ENCODE measurements at places on chromosomes 6 and 20.

DNA sequence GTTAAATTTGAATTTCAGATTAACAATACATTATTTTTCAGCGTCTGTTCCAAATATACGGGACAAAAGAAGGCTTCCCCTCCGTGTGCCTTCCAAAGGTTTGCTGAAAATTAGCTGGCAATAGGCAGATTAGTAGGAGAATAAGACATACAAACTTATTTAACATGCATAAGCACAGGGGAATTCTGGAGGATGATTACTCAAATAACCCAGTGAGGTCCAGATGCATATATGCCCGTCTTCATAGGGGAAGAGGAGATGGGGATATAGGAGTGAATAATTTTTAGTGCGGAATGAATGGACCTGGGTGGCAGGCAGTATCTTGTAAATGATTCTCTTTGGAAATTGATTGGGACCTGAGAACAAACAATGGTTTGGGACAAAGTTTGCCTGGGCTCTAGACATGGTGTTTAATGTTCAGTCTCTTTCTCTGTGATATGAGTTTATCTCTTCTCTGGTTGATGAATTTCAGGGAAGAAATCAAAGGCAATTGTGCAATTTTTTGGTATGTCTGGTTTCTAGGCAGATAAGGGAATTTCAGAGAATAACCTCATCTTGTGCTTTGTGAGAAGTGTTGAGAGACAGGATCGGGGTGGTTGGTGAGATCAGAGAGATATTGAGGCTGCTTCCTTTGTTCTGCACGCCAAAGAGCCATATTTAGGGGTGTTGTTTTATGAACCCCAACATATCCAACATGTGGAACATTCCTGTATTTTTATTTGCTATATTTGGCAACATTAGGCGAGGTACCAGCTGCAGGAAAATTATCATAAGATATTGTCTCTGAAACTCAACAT, 63.7 kb downstream of the MKKS start:
- DNase-seq: no peak

- DNase-seq: no peak
Measured at GRCh38 chr6:162219266-162219665, 508.3 kb downstream of the PRKN start.

DNA sequence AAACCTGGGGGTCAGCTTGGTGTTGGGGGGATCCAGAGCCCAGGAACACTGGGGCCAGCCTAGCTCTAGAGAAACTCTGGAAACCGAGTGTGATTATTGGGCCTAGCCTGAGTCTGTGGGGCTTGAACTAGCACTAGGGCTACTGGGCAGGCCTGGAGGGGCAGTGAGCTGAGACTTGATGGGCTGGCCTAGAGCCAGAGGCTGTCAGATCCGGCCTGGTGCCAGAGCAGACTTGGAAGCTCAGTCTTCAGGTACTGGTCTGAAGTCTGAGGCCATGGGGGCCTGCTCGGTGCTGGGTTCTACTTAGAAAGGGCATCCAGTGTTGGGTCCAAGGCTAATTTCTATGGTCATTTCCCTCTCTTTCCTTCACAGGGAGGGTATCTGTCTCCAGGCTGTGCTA, 2.7 kb downstream of the DEFB112 start:
- DNase-seq: no peak

GRCh38 chr6:85388531-85388930, 61.4 kb upstream of the NT5E start:
- DNase-seq: no peak

GRCh38 chr6:113597231-113597583, 259.9 kb upstream of the MARCKS start:
- no peak for DNase-seq

GRCh38 chr6:139721954-139722353, 347.5 kb upstream of the CITED2 start:
- no peak for DNase-seq

- no peak for DNase-seq
Measured at GRCh38 chr20:61973515-61974356, 91.9 kb downstream of the TAF4 start.

DNA sequence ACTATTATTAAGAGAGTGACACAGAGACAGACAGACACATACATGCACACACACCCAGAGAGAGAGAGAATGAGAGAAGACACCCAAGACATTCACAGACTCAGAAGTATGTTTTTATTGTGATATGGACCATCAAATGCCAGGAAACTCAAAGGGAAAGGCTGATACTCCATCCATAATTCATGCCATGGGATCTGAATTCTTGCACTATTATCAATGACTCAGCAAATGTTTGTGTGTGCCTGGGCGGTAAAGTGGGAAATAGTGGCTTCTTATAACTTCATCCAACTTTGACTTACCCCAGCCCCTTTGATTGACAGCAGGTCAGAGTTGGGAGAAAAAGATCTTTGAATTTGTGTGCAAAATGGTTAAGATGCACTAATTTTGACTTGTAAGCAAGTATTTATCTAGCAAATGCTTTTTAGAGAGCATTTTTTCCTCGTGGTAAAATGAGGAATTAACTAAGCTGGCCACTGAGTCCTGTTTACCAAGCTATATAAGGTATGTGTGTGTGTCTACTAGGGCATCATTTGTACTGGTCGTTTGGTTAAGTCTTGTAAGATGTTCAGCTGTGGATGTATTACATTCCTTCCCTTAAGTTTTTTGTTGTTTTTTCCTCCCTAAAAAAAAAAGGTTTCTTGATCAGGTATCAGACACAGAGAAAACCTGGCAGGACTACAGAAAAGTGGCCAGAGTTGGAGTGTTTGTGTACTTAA, 3.0 kb upstream of the CCN2 start:
- DNase-seq: no peak

DNA sequence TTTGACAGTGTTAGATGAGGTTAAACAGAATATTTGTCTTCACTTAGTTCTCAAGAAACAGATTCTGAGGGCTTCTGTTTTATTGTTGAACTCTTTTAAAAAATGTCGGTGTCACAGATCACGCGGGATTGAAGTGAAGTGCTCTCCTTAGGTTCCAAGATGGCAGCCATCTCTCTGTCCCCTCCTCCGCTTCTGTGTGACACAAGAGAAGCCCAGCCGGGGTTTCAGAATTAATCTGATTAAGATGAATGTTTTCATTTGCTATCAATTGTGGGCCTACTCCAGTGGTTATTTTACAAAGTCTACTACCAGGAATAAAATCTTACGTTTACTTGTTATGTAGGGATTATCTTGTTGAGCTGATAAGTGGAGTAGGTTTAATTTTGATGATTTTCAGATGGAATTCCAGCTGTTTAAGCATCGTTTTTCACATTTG, 10.9 kb downstream of the HIVEP1 start:
- no peak for DNase-seq

DNA sequence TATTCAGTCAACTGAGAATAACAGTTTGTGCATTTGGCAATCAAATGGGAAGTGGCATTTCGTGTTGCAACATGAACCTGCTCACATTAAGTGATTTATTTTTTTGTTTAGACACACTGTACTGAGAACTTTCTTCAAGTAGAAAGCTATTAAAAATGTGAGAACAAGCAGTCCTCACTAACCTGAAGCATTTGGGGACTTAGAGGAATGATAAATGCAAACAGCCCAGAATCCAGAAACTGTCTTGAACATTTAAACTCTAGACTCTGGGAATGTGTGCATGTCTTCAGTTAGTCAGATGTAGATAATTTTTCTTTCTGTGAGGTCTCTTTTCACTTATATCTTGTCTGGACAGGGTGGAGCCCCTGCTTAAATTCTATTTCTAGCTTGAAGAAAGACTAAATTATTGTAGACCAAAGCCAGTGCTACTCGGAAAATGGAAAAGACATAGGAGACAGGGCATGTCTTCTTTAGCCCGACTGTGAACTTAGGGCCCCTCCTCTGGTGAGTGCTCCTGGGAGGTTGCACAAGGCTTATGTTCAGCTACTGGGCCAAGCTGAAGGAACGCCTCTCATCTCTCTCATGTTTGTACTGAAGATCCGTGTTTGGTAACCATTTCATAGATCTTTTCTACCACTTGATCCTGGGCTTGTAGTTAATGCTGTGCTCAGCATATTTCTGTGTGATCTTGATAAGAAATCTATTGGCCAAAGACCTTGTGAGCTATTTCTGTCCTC, 70.1 kb downstream of the SLX4IP start:
- no peak for DNase-seq

- DNase-seq: peak; percentile 7
Measured at GRCh38 chr6:5174244-5174643, 86.5 kb downstream of the LYRM4 start.

DNA sequence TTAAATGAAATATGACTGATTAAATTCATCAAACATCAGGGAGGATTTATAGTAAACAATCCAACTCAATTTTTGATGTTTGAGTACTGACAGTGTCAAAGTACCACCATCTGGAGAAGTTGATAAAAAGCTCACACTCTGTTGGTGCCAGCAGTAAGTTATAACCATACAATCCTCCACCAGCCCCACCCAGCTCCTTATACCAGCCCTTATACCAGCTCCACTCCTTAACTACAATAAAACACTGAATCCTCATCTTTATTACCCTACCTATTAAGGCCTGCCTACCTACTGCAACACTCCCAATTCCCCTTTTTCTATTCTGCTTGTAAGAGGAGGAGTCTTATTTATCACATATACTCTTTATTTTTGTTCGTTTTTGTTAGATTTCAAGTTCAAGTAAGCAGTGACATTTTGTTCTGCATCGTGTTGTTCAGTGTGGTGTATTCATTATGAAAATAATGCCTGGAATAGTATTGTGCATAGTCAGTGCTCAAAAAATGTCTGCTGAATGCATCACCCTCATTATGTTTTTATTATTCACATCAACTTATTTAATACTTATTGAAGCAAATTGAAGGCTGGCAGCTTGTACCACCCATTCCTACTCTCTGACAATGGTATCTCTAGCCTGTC, 954.7 kb upstream of the ADGRB3 start:
- DNase-seq: no peak

GRCh38 chr6:151498327-151498726, 4.5 kb downstream of the CCDC170 start:
- no peak for DNase-seq

- DNase-seq: no peak
Measured at GRCh38 chr6:112701201-112701600, 354.1 kb downstream of the RFPL4B start.

GRCh38 chr6:36245572-36246061, 24.2 kb upstream of the PNPLA1 start:
- DNase-seq: no peak

DNA sequence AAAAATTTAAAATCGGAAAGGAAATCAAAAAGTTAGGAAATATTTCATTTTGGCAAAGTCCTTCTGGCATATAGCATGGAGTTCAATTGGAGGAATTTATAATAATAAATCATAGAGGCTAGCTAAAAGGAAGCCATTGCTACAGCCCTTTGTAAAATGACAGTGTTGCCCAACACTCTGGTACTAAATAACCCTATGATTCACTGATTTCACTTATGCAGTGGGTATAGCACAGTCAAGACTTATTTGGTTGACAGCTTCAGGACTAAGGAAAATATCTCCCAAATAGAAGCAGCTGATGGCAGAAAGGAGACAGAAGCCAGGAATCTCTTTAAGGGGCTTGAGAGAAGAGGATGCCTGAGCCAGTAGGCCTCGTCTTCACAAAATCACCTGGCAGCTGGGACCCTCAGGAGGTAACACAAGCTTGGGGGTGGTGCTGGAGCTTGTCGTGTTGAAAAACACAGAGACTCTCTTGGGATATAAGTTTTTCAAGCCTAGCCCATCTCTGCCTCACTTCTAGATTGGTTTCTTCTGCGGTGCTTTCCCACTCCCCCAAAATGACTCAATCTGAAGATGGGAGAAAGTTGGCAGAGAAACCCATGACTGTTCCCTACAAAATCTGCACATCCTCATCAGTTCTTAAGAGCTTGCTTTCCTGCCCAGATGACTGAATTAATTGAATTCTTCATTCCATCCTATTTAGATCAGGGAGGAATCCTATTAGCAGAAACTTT, 38.4 kb upstream of the EYA4 start:
- no peak for DNase-seq

- no peak for DNase-seq
Measured at GRCh38 chr6:140809694-140810101, 1323.0 kb upstream of the GJE1 start.

GRCh38 chr20:46622165-46622564, 29.1 kb downstream of the SLC13A3 start:
- no peak for DNase-seq

Data from activated CD4-positive, alpha-beta T cell treated with anti-CD3 and anti-CD28 coated beads for 24 hours (primary cell).